Urothelium cell line (cell line): ENCODE measurements at places on chromosomes 12 and 14.
A peak's percentile ranks its signal among the peaks of the same experiment; 100 is the strongest.

DNA sequence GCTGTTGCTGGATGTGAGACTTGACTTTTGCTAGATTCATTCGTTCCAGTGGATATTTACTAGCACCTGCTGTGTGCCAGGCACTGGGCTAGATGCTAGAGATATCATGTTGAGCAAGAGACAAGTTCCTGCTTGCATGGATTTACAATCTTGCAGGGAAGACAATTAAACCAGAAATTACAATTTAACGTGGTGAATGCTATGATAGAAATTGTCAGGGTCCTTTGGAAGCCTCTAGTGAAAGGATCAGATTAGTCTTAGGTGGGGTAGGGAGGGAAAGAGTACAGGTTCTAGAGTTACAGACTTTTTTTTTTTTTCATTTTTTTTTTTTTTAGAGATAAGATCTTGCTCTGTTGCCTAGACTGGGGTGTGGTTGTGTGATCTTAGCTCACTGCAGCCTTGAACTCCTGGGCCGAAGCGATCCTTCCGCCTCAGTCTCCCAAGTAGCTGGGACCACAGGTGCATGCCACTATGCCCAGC, 36.7 kb downstream of the SPATS2 start:
- no peak for DNase-seq

DNA sequence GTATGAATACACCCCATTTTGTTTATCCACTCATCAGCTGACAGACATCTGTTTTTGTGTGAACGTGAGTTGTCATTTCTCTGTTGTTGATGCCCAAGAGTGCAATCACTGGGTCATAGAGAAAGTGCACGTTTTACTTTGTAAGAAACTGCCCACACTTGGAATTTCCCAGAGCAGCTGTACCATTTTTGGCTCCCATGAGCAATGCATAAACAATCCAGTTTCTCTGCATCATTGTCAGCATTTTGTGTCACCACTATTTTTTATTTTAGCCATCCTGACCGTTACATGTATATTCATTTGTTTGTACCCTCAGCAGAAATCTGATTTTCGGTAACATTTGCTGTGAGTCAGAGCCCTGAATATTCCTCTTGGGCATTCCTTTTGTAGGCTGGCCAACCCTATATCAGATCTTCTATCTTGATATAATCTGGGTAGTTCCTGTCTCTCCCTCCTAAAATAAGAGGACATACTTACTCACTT, 62.7 kb downstream of the RBM19 start:
- DNase-seq: no peak

GRCh38 chr14:71497645-71498086, 434.6 kb upstream of the RGS6 start:
- DNase-seq: peak; percentile 24

DNA sequence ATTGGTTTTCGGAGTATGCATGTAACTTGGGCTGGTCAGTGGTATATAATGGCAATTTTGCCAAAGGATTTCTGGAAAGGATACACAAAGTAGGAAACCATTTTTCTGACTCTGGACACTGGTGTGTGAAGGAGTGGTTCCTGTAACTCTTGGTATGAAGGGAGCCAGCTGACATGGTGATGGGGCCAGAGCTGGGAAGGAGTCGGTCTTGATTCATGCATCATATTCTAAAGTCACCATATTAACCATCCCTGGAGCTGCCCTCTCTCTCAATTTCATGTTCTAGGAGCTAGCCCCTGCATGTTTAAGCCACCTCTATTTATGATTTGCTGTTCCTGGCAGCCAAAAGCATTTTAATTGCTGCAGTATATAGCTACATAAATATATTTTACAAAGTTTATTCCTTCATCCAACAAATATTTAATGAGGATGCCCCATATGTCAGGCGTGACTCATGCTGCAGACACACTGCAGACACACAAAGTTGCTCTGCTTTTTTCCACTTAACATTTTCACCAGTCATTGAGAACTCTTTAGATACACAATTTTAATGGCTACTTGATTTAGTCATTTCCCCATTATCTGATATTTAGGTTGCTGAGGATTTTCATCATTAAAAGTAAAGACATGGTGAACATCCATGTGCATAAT, 78.7 kb upstream of the PSMC1 start:
- DNase-seq: no peak

GRCh38 chr12:121796855-121797751, 3.6 kb upstream of the RHOF start:
- DNase-seq: peak; percentile 63

DNA sequence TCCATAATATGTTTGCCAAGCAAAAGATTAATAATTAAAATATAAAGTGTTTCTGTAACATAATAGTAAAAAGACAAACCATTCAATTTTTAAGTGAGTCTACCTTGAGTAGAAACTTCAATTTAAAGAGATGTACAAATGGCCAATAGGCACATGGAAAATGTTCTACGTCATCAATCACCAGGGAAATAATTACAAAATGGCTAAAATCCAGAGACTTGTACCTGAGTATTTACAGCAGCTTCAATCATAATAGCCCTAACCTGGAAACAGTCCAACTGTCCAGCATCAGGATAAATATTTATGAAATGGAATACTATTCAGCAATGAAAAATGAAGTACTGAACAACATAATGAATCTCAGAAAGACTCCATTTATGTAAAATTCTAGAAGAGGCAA, 95.5 kb upstream of the FAR2 start:
- DNase-seq: no peak

DNA sequence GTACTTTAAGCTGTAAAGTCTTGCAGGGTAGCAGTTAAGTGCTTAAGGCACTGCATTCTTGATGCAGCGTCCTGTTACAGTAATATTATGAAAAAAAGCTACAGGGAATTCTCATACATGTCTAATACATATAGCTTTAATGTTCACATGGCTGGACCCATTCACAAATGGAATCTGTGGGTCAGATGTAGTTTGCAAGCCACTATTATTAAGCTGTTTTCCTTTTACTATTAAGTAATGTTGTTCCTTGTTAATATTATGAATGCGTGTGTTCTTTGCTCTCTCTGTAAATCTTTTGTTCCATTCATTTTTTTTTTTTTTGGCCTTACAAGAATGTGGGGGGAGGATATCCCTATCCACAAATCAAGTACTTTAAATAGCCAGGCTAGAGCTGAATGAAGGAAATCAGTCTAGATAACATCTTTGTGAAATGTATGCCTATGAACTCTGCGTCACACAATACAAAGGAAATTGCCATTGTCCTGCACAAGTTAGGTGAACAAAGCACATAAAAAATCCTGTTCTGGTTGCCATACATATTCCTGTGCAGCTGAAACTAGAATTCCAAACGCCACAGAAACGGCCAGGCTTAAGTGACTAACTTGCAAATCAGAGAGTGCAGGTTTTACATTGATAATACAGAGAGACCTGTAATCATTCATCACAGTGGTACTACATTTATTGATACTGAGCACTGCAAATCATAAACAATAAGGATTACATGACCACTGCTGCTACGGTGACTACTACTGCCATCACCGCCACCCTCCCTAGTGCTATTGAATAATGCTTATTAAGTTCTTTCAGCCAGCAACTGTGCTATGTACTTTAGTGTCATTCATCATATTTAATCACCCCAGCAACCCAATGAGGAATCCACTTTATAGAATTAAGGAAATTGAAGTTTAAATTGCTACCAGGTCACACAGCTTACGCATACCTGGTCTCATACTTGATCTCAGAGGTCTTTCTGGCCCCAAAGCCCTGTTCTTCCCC, 111.9 kb downstream of the HMGA2 start:
- no peak for DNase-seq

DNA sequence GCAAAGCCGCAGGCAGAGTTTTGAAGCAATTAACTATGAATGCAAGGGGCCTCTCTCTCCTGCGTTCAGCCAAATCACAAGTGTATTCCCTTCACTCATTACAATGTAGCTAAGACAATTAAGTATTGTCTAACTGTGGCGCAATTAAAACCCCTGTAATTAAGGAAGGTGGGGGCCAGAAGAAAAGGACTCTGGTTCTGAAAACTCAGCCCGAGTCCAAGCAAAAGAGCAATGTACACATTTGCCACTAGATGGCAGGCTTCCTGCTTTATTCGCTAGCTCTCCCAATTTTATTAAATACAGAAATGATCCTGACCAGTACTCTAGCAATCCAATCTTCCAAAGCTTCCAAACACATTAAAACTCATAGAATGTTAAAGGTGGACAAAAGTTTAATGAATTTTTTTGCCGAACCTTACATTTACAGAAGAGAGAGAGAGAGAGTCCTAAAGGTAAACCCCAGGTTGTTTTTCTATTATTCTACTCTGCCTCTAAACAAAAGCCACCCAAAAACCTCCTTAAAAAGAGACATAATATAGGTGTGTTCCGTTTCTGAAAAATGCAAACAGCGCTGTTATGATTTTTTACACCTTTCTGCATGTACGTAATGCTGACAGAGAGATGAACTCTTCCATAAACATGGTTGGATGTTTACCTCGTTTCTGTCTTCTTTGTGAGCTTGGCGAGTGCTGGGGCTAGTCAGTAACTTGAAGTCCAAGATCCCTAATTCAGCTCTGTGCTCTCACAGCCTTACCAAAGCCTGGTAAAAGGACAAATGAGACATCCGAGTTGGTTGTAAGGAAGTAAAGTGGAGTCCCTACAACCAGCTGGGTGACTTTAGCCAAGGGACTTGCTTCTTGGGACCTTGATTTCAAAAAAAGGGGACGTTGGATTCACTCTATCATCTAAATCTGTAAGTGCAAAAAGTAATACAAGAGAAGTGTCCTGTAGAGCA, 50.9 kb upstream of the VASH1 start:
- peak; percentile 62 for DNase-seq

- no peak for DNase-seq
Observed at GRCh38 chr12:116133636-116134214, 143.8 kb downstream of the MED13L start.

GRCh38 chr12:107557026-107557425, 128.6 kb upstream of the PWP1 start:
- DNase-seq: no peak

DNA sequence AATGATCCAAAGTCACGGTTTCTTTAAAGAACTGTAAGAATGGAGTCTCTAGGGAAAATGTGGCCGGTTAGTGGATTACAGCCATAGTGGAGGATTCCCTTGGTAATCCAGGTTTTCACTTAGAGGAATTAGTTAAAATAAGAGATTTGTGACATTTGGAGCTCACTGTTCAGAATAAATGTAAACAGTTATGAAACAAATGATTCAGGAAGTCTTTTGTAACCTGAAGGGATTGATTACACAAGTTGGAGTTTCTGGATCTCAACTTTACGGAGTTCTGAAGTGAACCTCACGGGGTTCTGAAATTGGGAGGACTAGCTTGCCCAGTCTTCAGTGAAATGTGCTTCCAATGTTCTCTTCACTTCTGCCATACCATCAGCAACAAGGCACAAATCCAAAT, 234.4 kb upstream of the FKBP4 start:
- no peak for DNase-seq

- no peak for DNase-seq
Observed at GRCh38 chr12:92237762-92238523, 92.3 kb upstream of the BTG1 start.

DNA sequence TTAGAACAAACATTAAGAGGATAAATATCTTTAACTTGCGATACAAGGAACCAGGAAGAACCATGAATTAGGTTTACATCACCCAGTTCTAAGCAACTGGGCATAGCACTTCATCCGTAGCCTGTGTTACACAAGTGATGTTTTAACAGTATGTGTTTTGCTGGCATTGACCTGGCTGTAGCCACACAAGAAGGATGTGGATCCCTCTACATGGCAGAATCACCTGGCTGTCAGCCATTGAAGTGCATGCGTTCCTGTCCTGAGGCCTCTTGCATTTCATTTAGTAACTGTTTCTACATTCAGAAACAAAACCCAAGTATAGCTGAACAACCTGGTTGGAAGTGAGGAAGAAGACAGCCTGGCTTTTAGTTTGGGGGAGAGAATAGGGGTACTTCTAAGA, 72.2 kb downstream of the TGFB3 start:
- DNase-seq: no peak

DNA sequence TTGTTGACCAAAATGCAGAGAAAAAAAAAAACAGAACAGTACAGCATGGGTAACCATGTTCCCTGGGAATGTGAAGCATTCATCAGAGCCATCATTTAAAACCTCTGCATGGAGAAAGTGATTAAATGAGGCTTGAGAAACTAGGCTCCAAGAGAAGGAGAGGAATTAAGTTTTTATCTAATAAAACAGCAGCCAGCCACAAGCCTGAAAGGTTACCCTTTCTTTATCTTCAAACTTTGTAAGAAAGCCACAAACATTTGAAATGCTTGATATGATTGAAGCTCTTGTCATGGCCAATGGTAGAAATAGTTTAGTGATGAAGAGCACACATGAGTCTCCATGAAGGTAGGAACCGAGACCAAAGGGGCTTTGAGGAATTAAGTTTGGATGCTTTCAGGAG, 144.9 kb upstream of the SYT1 start:
- DNase-seq: no peak

DNA sequence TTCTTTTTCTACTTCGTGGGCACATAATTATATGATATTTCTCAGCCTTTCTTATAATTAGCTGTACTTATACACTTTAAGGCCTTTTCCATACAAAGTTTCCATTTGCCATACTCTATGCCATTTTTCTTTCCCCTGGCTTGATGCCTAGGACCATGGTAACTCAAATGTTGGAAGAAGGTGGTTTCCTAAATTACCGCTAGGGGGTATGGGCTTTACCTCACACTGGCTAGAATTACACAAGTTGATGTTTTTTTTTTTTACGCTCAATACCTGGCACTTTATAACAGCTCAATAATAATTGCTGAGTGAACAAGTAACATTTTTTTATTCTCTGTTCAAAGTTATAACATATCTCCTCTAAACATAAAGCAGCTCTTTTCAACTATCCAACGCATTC, 306.8 kb upstream of the LRFN5 start:
- no peak for DNase-seq

DNA sequence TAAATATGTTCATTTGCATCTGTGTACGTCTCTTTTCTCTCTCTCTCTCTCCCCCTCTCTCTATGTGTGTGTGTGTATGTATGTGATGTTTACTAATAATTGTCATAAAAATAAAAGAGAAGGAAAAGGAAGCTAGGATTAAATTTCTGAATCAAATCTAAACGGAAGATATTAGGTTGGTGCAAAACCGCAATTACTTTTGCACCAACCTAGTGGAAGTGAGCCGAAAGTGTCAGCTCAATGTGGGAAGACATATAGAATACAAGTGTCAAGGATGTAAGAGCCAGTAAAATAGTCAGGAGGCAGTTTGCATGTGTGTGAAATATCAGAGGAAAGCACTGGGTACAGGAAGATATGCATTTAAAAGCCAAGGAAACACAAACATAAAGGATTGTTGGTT, 18.5 kb upstream of the OR4K17 start:
- DNase-seq: no peak

GRCh38 chr14:50360851-50361250, 35.8 kb downstream of the CDKL1 start:
- no peak for DNase-seq

DNA sequence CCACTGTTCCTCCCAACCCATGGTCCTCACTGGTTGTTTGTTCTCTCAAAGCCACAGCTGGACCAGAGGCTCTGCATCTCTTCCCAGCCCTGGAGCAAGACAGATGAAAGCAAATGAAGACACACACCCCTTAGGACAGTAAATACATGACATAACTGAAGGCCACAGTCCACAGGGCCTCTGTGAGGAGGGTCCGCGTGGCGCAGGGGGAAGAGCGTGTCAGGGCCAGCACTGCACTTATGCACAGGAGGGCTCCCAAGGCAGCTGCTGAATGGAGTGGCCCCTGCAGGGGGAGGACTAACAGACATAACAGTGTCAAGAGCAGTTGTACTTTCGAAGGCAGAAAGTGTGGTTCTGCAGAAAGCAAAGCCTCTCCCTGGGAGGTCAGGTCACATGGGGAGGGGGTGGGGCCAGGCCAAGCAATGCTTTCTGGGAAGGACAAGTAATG, 79.9 kb downstream of the CHGA start:
- no peak for DNase-seq

- no peak for DNase-seq
Observed at GRCh38 chr12:95446506-95446900, 27.4 kb upstream of the METAP2 start.
